ENCODE measurements at places on chromosomes 7 and 10.

- DNase-seq, result no peak
These were observed 157.9 kb downstream of the PLXDC2 start for GRCh38 chr10:19974138-19974537.

DNA sequence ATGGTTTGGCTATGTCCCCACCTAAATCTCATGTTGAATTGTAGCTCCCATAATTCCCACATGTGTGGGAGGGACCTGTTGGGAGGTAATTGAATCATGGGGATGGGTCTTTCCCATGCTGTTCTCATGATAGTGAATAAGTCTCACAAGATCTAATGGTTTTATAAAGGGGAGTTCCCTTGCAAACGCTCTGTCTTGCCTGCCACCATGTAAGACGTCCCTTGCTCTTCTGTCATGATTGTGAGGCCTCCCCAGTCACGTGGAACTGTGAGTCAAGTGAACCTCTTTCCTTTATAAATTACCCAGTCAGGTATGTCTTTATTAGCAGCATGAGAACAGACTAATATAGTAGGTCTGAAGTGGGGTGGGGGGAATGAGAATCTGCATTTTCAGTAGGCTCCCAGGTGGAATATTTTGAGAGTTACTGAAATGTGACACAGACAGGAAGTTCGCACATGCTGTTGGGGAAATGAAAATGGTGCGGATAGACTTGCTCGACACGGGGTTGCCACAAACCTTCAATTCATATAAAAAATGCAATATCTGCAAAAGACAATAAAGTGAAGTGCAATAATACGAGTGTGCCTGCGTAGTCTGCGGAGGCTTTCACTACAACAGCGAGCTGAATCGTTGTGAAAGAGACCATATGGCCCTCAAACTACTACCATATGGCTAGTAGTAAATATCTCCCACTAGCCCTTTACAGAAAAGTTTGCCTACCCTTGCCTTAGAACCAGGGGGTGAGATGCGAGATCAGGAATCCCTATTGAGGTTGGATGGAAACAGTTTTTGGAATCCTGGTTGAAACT lies 166.1 kb downstream of the GRK5 start:
- DNase-seq, result no peak

- no peak for DNase-seq
These were observed 65.8 kb downstream of the RHOBTB1 start for GRCh38 chr10:60878224-60878623.

DNA sequence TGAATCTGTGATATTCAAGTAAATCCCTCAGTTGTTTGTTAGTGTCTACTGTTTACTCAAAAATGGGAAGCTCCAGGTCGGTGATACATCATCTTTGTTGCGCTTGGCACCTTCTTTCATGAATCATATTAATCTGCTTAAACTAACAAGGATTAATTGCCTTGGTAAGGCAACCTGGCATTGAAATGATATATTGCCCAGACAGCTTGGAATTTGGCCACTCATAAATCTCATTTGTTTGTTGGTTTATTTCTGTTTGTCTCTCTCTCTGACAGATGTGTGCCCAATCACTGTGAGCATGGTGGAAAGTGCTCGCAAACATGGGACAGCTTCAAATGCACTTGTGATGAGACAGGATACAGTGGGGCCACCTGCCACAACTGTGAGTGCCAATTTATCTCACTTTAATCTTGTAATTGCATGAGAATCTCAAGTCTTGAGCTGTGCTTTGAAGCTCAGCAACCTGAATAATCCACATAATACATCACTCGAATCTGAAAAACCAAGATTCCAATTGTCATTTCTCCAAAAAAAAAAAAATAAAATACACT lies 1104.8 kb upstream of the C7orf33 start:
- peak; percentile 69 for DNase-seq

DNA sequence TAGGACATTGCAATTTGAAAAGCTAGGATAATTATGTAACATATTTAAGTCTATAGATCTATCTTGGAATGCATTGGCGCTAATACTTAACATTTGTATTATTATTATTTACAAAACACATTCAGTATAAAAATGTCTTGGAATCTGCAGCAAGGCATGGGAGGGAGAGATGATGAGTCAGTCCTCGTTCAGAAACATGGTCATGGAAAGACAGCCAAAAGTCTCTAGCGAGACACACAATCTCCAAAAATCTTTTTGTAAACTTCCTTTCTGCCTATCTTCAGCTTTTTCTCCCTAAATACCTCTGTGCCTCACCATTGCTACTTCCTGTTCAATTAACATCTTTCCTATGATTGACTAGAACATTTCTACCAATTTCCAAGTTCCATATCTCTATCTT lies 188.4 kb upstream of the CACNA2D1 start:
- no peak for DNase-seq

- no peak for DNase-seq
These were observed 163.2 kb downstream of the DGKB start for GRCh38 chr7:14739168-14739840.

DNA sequence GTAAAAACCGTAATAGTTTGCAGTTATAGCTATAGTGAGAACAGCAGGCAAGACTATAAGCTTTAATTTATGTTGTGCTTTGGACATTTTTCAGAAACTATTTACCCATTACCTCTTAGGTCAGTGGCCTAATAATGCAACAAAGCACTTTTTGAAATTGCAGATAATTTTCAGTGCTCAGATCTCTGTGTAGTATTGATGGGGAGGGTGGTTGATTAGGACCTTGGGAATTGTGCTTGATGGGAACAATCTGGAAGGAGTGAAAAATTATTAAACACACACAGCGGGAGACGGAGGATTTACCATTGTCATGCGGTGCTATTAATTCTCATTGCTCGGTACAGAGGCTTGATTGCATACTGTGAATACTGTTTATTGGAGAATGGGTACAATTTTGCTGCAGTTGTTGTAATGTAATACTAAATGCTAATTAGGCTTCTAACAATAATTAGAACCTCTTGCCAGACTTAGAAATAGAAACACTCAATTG lies 304.8 kb downstream of the LRMDA start:
- no peak for DNase-seq

- DNase-seq, result no peak
These were observed 8.0 kb downstream of the HNRNPA2B1 start for GRCh38 chr7:26192485-26193087.

- peak; percentile 35 for DNase-seq
These were observed 210.7 kb downstream of the SKAP2 start for GRCh38 chr7:26653430-26654399.

- no peak for DNase-seq
These were observed 13.1 kb upstream of the GRB10 start for GRCh38 chr7:50795831-50796230.

DNA sequence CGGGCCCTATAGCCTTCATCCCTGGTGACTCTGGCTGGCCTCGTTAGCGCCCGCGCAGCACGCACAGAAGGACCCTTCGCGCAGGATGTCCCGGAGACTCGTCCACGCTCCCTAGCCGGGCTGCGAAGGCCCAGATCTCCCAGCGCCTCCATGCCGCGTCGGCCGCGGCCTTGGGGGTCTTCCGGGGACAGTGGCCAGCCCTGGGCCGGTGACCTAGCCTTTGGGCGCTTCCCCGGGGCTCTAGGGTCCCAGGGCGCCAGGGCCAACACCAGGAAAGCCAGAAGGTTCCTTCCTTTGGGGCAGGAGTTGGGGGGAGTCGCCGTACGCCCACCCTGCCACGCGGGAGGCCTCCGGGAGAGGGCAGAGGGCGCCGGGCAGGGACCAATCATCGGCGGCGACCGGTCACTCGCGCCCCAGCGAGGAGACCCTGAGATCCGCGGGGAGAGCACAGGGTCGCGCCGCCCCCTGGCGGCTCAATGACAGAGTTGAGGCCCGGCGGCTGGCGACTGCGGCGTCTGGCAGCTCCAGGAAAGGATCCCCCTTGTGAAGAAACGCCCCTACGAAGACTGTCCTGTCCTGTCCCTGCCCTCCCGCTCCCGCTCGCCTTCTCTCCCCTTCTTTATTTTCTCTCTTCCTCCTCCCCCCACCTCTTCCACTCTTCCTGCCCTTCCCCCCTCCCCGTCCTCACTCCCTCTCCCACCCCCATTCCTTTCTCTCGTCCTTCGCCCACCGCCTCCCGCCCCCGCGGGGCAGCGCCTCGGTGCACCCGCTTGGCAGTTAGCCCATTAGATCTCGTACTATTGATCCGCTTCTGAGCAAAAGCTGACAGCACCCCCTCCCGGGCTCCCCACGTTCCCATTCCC lies 62.3 kb upstream of the LBX1 start:
- peak; percentile 68 for DNase-seq

GRCh38 chr7:116698396-116698795 lies 26.4 kb downstream of the MET start:
- DNase-seq, result no peak

GRCh38 chr10:44424298-44424697 lies 39.4 kb upstream of the CXCL12 start:
- no peak for DNase-seq

GRCh38 chr10:9111976-9112375 lies 1057.5 kb downstream of the GATA3 start:
- no peak for DNase-seq

- no peak for DNase-seq
These were observed 85.4 kb downstream of the CCNY start for GRCh38 chr10:35421553-35422178.

GRCh38 chr10:59682986-59683937 lies 26.4 kb downstream of the SLC16A9 start:
- no peak for DNase-seq
